Mesothelial cell of epicardium (in vitro differentiated cells): ENCODE measurements at places on chromosomes 6 and 20. TPM values are rescaled to one million over a fixed set of nuclear protein-coding genes. Genes with fewer than 3 reads are reported as not detected.

Gene PI3
- not detected in 3 replicates for total RNA-seq

Gene SMPD2
- 9.8 to 11.9 TPM (median 10.4 TPM) in 3 replicates for total RNA-seq

Gene PTCRA
- total RNA-seq, result not detected in 3 replicates

Gene OR5V1
- not detected in 3 replicates for total RNA-seq

Gene PSORS1C1
- total RNA-seq, result 0.29 to 1.1 TPM (median 0.72 TPM) in 3 replicates

Gene BPIFB1
- total RNA-seq, result not detected in 3 replicates

- H3K27ac ChIP-seq, result no peak overlapping the region
- H3K27me3 ChIP-seq, result peaks cover 4% of the 10 kb centered on the region
- peaks cover 9% of the 10 kb centered on the region for H3K4me1 ChIP-seq
- no peaks in the 10 kb centered on the region for H3K36me3 ChIP-seq
- DNase-seq, result no peak
Measured at GRCh38 chr20:25191689-25192088, 3.8 kb upstream of the ENTPD6 start.

DNA sequence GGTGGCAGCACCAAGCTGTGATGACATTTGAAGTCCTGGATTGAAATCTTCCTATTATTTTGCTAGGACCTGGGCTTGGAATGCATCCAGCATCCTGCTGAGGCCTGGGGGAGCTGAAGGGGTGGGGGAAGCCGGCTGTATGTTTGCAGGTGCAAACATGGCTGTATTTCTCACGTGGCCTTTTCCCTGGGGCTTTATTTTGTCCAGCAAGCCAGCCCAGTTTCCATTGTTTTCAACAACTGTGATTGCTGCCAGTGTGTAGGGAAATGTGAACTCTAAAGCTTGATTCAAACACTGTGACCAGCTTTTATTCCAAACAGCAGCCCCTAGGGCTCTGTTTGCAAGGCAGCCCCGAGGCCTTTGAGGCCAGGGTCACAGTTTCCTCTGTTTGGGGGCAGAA is 683.0 kb downstream of the DHX35 start:
- no peak overlapping the region for H3K4me3 ChIP-seq
- H3K27ac ChIP-seq, result no peak overlapping the region
- H3K4me1 ChIP-seq, result peaks cover 2% of the 10 kb centered on the region

DNA sequence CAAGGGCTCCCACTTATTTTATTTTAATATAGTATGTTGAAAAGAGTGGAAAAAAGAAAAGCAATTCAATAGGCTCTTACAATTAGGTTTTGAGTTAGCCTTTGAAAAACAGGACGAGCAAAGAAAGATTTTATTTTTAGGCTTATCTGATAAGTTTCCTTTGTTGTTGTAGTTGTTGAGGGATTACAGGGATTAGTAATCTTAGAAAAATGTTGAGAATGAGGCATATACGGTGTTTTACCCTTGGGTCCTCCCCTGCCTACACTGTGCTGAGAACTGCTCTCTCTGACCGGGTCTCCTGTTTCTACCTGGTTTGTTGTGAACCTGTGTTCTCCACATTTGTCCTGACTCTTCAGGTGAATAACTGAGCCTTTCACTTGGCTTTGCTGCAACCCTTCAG is 16.7 kb downstream of the TRAPPC3L start:
- DNase-seq, result no peak
- peak overlapping the region; percentile 22 for H3K4me3 ChIP-seq
- H3K4me1 ChIP-seq, result peaks cover 55% of the 10 kb centered on the region
- no peaks in the 10 kb centered on the region for H3K27me3 ChIP-seq
- H3K36me3 ChIP-seq, result no peaks in the 10 kb centered on the region

GRCh38 chr20:57652606-57653545 is 32.6 kb upstream of the ZBP1 start:
- H3K27ac ChIP-seq, result no peak overlapping the region
- no peaks in the 10 kb centered on the region for H3K27me3 ChIP-seq
- peaks cover 8% of the 10 kb centered on the region for H3K4me1 ChIP-seq
- H3K36me3 ChIP-seq, result peaks cover 28% of the 10 kb centered on the region
- H3K4me3 ChIP-seq, result no peak overlapping the region

DNA sequence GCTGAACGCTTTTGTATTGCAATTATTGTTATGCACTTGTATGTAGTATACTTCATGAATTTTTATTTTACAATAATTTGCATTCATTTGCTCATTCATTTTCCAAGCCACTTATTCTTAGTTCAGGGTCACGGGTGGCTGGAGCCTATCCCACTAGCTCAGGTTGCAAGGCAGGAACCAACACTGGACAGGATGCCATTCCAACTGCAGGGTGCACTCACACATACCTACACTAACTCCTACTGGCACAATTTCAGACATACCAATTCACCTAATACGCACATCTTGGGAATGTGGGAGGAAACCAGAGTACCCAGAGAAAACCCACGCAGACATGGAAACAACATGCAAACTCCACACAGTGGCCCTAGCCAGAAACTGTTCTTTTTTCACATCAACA is 61.8 kb downstream of the LMBRD1 start:
- peaks cover 15% of the 10 kb centered on the region for H3K36me3 ChIP-seq
- no peak for DNase-seq
- H3K27me3 ChIP-seq, result no peaks in the 10 kb centered on the region

- H3K4me1 ChIP-seq, result no peaks in the 10 kb centered on the region
- H3K27me3 ChIP-seq, result peaks cover 65% of the 10 kb centered on the region
- no peak overlapping the region for H3K27ac ChIP-seq
- no peak for DNase-seq
- H3K4me3 ChIP-seq, result no peak overlapping the region
Measured at GRCh38 chr20:63114693-63115311, 101.1 kb downstream of the YTHDF1 start.

GRCh38 chr6:51203504-51203903 is 384.8 kb downstream of the TFAP2B start:
- DNase-seq, result no peak
- H3K4me1 ChIP-seq, result peaks cover 41% of the 10 kb centered on the region
- H3K4me3 ChIP-seq, result no peak overlapping the region
- H3K27ac ChIP-seq, result peak overlapping the region; percentile 30
- H3K27me3 ChIP-seq, result no peaks in the 10 kb centered on the region
- H3K36me3 ChIP-seq, result no peaks in the 10 kb centered on the region

DNA sequence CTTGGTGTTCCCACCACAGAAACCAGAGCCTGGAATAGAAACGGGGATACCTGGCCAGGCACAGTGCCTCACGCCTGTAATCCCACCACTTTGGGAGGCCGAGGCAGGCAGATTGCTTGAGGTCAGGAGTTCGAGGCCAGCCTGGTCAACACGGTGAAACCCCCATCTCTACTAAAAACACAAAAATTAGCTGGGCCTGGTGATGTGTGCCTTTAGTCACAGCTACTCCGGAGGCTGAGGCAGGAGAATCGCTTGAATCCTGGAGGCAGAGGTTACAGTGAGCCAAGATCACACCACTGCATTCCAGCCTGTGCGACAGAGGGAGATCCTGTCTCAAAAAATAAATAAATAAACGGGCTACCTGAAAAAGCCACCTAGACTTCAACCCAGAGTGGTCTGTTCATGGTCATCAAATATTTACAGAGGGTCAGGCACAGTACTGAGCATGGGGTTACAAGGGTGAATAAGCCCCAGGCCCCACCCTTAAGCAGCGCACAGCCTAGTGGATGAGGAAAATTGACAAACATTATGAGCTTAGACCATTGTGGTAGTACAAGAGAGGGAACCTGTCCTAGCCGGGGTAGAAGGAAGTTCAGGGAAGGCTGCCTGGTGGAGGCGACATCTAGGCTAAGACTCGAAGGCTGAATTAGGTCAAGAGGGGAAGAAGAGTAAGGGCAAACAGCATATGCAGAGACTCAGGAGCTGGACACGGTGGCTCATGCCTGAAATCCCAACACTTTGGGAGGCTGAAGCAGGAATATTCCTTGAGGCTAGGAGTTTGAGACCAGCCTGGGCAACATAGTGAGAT is 7.2 kb upstream of the PCIF1 start:
- no peak overlapping the region for H3K27ac ChIP-seq
- DNase-seq, result no peak
- H3K36me3 ChIP-seq, result no peaks in the 10 kb centered on the region

GRCh38 chr20:57943950-57944349 is 234.1 kb upstream of the PMEPA1 start:
- H3K4me1 ChIP-seq, result peaks cover 10% of the 10 kb centered on the region
- H3K36me3 ChIP-seq, result no peaks in the 10 kb centered on the region
- H3K27ac ChIP-seq, result no peak overlapping the region
- H3K4me3 ChIP-seq, result no peak overlapping the region
- H3K27me3 ChIP-seq, result peaks cover 11% of the 10 kb centered on the region
- DNase-seq, result no peak

DNA sequence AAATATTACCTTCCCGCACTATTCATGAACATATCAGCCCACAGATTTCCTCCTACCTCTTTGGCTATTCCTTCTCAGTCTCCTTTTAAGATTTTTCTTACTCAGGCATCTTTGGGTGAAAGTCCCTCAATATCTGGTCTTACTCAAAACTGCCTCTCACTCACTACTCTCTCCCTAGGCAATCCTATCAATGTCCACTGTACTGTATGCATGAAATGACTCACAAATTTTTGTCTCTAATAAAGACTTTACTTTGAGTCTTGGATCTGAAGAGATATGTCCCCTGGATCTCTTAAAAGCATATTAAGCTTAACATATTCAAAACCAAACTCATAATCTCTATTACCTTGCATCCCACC is 24.4 kb downstream of the IL22RA2 start:
- no peak overlapping the region for H3K4me3 ChIP-seq
- no peak overlapping the region for H3K27ac ChIP-seq
- H3K36me3 ChIP-seq, result no peaks in the 10 kb centered on the region
- DNase-seq, result no peak
- H3K27me3 ChIP-seq, result no peaks in the 10 kb centered on the region
- no peaks in the 10 kb centered on the region for H3K4me1 ChIP-seq

DNA sequence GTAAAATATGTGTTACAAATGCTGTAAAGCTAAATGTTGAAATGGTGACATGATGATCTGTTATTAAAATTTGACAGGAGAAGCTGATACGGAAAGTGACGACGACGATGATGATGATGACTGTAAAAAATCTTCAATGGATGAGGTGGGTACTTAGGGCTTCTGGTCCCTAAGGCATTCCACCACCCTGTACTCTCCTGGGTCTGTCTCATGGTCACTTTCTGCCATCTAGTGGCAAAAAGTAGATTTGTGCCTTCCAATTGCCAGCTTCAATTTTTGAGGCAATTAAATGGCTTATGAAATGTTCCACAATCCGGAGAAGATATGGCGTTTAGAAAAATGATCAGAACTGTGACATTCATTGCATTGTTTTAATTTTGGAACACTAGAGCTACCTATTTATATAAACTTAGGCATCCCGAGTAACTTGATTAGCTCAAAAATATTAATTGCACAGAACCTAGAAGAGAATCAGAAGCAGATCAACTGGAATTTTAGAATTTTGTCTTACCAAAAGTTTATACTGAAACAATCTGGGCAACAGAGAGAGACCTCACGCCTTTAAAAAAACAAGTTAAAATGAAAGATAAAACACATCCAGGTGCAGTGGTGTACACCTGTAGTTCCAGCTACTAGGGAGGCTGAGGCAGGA is 346.5 kb upstream of the PLCB4 start:
- no peak overlapping the region for H3K27ac ChIP-seq
- no peaks in the 10 kb centered on the region for H3K36me3 ChIP-seq
- no peak overlapping the region for H3K4me3 ChIP-seq
- H3K4me1 ChIP-seq, result peaks cover 5% of the 10 kb centered on the region

DNA sequence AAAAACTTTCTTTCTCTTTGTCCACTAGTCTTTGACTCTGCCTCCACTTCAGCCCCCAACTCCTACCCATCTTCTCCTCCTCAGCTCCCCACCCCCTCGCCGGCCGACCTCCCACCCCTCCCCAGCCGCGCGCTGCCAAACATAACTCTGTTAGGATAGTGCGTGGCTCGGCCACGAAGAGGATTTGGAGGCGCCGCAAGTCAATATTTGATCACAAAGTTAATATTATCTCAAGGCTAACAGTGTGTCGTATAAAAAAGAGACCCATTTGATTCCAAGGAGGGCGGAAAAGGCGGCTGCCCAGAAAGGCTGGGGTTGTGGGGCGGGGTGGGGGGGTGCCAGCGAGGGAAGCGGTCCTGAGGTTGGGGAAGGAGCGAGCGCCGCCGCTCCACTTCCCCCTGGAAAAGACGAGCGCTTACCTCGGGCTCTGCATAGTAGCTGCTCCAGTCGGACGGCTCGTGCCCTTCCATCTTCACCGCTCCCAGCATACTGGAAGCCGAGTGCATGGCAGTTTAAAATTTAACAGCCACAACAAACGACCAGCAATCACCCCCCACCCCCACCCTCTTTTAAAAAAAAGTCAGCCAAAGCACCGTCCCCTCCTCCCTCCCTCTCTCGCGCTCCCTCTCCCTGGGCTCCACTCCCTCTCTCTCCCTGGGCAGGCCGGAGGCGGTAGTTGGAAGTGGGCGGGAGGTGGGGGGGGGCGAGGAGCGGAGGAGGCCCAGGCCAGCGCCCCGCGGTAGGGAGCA is 425 bp downstream of the FOXA2 start:
- H3K4me1 ChIP-seq, result peaks cover 11% of the 10 kb centered on the region
- H3K36me3 ChIP-seq, result no peaks in the 10 kb centered on the region
- peaks cover 90% of the 10 kb centered on the region for H3K27me3 ChIP-seq
